ENCODE measurements at places on chromosomes 12 and 14. TPM values are rescaled to one million over a fixed set of nuclear protein-coding genes. Genes with fewer than 3 reads are reported as not detected.

Gene DNAH10
- 0.05 TPM for total RNA-seq

Gene TAS2R42
- total RNA-seq: not detected

Gene TSPAN11
- not detected for total RNA-seq

Gene BCL2L2
- 2.1 TPM for total RNA-seq

Gene ZCRB1
- total RNA-seq: 36.8 TPM
